Stimulated activated CD8-positive, alpha-beta memory T cell treated with anti-CD3 and anti-CD28 coated beads, Interleukin-4, amount 100 ng/mL, for 1 hour (primary cell): ENCODE measurements at places on chromosomes 1 and 21.

DNA sequence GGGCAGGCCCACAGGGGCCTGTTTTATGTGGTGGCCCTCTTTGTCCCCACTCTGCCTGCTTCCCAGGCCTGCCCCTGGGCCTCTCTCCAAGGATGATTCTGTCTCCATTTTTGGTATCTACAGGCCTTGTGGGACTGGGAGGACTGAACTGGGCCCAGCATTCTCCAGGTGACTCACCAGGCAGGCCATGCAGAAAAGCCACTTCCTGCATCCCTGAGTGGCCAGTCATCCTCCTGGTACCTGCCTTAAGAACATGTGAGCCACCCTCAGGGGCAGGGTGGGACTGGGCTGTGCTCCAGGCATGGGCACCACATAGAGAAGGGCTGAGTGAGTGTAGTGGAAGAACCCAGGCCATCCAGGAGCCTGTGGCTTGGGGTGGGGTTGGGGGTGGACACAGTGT is 20.0 kb upstream of the BCAR3 start:
- no peak for DNase-seq

GRCh38 chr1:23274134-23274505 is 56.8 kb upstream of the HTR1D start:
- DNase-seq: no peak

DNA sequence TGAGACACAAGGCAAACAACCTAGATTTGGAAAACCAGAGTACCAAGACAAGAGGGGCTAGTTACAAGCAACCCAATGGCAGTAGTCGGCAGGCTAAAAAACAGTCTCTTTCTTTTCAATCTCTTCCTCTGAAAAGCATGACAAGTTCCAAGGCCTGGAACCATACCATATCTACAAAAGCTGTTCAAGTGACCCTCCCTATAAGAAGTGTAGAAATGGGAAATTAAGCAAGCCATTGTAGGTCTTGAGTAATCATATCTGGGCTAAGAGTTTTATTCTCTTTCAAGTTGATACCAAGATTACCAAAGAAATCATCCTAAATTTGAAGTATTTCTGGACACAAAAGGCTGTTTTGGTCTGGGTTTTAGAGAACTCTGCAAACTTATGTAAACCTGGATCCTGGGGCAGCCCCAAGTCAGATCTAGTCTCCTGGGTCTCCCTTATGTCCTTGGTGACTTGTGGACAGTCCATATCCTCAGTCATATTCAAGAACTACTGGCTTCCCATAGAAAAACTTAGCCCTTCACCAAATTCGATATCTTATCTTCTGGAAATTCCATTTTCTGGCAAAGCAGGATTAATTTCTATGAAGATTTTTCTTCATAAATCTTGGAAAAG is 24.7 kb downstream of the FMO3 start:
- no peak for DNase-seq

DNA sequence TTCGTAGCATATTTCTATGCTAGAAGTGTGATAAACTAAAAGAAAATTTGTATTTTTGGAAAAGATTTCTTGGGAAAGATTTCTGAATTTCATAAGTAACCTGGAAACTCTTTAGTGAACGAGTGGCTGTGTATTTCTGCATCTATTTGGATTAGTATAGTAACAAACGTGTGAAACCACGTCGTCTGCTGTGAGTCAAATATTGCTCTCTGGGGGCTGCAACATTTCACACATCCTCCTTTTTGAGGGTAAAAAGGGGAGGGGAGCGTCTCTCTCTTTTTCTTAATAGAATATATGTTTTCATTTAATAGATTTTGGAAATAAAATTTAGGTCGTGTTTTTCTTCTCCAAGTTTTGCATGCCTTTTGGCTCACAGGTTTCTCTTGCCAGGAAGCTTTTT is 44.8 kb downstream of the LHX9 start:
- no peak for DNase-seq

DNA sequence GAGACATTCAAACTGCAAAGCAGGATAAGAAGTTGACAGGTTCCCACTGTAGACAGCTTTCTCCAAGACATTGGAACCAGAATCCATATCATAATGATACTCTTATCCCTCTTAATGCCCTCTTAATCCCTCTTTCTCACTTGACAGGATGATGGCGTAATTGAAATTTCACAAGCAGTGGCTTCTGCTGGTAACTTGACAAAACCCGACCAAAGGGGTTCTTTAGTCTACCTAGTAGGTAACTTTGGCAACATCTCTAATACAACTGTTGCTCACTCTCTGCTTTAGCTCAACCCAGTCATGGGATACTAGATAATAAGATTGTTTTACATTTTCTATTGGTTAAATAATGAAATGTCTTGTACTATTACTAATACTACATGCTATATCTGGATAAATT is 34.7 kb downstream of the S100A10 start:
- no peak for DNase-seq

DNA sequence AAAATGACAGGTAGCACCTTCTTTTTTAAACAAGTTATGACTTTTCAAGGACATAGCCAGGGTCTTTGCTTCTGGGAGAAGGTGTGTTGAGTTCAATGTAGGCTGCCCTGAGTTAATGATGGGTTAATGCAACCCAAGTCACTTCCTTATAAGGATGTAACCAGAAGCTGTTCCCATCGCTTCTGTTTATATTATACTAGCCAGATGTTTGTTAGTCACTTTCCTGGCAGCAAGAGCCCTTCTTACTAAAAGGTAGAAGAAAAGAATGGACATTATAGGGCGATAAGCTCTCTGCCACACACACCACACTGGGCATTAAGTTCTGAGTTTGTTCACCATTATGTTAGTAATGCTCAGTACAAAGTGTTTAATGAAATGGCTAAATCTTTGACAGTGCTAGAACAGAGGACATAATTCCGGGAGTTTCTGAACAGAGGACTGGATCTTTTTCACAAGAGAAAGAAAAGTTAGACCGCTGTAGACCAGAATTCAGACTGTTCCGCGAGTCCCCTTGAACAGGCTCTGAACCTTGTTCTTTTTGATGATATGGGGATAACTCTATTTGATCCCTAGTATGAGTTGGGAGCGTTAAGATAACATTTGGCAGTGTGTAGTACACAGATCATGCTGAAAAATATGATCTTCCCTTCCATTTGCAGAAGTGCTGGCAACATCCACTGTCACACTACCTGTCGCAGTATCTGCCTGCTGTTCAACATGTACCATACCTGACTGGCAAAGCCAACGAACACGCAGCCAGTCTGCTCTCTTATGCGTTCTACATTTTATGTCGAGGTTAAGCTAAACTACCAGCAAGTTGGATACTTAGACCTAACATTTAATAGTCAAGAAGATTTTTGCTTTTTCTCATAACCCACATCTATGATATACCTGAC is 41.0 kb downstream of the DEGS1 start:
- no peak for DNase-seq

DNA sequence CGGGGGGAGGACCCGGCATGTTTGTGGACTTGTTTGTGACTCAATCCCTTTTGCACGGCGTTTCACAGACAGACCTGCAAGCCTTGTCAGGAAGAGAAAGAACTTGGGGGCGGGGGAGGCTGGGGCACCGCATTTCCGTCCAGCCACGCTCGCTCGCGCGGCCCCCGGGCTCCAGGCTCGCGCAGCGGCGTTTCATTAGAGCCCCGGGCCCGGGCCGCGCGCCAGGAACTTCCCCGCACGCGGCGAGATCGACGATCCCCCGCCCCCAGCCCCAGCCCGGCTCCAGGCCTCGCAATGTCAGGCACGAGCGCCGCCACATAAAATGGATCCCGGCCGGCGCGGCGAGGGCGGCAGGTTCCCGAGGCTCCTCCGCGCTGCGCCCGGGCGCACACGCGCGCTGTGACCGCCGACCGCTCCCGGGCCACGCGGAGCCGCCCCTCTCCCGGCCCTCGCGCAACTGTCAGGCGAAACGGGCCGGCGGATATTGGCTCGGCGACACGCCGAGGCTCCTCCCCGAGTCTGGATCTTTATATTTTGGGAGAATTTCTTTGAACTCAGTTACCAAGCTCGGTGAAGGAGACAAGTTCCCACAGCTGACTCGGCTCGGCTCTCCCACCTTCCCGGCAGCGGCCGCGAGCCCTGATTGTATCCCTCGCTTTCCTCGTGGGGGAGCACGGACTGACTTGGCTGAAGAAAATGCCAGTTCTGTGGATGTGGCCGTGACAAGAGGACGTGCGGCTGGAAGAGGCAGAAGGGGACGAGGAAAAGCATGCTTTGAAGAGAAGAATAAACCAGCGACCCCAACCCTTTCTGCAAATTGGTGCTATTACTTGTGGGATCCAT is at the start of gene KIF26B:
TSS of gene KIF26B (plus strand) at position 557 of the 843 bp plus-strand sequence. CDS start 440 bp downstream, outside the sequence.
- DNase-seq: no peak

DNA sequence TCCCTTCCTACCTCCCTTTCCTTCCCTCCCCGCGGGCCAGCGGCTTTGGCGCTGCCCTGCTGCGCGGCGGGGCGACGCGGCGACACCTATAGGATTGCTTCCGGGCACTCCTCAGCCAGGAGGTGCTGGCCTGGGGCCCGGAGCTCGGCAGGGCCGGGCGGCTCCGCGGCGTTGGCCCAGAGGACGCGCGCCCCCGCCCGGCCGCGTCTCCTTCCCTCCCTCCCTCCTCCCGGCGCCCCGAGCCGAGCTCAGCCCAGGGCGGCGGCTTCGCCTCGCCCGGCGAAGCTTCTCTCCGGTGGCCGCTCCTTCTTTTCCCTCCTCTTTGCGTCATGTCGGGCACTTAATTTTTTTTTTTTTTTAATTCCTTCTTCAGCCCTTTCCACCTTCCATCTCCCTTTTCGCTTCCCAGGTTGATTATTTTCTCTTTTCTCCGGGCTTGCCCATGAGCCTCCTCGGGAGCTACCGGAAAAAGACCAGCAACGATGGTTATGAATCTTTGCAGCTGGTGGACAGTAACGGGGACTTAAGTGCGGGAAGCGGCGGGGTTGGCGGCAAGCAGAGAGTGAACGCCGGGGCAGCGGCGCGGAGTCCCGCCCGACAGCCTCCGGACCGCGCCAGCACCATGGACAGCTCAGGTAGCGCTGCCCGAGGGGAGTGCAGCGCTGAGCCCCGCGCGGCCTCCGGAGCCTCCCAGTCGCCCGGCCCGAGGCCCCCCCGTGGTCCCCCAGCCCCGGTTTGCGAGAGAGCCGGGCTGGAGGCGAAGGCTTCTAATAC is at the start of gene DNAJC6:
TSS of gene DNAJC6 (plus strand) at position 240 of the 774 bp plus-strand sequence. CDS start at position 443, 203 bp downstream.
- DNase-seq: peak; percentile 4

DNA sequence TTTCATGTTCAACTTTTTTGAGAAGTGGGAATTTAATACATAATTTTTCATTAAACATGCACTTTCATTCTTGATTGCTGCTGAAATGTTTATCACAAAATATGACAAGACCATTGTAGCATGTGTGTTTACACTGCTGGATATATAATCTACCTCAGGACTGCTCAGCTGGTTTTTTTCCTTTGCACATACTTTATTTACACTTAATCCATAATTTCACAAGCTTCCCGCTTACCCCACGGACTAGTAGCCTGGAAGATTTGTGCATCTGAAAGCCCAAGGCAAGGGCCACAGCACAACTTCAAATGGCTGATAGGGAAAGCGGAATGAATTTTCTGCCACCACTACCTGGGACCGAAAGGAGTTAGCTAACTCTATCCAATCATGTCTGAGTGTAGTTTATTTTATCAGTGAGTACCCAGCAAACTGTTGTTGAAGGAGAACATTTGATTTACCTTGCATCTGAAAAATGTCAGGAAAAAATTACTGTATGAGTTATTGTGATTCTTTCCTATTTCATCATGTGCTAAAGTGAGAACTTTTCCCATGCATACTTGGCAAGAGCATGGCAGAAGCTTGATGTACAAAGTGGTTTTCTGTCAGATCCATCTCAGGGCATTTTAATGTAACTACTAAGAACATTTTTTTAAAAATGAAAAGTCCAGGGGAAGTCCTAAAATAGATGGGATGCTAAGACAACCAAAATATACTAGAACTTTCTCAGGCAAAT is 558.2 kb upstream of the USP24 start:
- no peak for DNase-seq

GRCh38 chr1:18100491-18101063 is 7.0 kb upstream of the IGSF21 start:
- DNase-seq: no peak

DNA sequence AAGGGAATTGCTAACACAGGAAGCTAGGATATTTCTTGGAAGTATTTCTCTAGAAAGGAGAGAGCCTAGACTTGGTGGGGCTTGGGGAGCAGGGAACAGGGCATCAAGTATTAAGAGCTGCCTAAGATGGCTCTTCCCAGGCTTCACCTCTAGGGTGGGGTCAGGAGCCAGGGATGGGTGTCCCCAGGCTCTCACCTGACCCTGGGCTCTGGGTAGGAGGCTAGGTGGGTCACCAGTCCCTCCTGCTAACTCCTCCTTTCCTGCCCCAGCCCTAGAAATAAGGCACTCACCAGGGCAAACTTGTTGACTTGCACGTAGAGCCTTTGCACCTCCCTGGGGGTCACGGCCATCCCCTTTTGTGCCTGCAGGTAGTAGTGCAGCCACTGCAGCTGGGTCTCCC is 15.0 kb downstream of the ETNK2 start:
- DNase-seq: no peak

DNA sequence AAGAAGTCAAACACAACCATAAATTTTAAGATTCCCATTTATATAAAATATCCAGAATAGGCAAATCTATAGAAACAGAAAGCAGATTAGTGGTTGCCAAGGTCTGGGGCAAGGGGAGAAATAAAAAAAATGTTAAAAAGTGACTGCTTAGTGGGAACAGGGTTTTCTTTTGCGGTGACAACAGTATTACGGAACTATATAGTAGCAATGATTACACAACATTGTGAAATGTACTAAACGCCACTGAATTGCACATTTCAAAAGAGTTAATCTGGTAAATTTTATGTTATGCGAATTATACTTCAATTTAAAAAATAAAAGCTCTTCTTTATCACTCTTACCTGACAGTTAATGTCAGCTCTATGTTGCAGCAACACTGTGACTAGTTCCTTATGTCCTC is 105.2 kb downstream of the ACBD6 start:
- no peak for DNase-seq

DNA sequence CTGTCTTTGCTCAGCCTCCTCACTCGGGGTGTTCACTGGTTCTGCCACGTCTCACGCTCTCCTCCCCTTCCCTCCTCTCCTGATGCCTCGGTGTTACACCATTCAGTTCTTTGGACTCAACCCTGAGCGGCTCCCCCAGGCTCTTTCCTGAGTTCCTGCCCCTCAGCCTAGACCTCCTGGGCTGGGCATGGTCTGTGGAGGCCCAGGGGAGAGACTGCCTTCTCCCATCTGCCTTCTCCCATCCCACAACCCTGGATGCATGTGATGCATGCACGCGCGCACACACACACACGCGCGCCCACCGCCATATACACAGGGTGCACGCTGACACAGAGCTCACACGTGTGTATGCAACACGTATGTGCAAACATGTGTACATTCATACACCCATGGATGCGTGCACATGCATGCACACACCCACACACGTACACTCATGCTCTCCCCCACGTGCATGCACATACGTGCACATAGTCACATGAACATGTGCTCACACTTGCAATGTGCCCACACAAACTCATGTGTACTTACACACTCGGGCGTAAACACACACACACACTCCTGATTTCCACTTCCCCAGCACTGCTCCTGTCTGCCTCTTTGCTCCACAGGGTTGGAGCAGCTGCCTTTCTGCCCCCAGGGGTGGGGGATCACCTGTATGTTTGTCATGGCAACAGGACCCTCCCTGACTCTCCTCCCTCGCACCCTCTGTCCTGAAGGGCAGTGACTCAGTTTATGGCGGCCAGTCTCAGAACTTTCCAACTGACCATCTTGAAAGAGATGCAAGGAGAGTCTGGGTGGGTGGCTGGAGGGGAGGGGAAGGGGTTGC is 59.0 kb downstream of the HUNK start:
- DNase-seq: no peak
